COR-L47 (cell line): ENCODE measurements at places on chromosomes 16 and 17.
A peak's percentile ranks its signal among the peaks of the same experiment; 100 is the strongest.

GRCh38 chr17:3754458-3755334 is 31.0 kb downstream of the HASPIN start:
- peak; percentile 78 for DNase-seq

DNA sequence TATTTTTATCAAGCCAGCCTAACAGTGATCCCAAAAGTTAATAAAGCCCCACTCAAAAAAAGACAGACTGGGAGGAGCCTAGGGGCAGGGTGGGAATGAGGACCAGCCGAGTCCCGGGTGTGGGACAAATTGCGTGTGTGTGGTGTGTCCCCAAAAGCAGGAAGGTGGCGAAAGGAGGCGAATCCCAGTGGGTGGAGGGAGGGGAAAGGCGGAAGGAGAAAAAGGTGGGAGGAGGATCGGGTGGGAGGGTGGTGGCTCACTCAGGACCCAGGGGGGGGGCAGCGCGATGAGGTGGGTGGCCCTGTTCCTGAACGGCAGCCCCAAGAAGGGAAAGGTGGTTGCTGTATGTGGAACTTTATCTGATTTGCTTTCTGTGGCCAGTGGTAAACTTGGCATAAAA is 102.4 kb downstream of the SPECC1 start:
- DNase-seq = no peak

DNA sequence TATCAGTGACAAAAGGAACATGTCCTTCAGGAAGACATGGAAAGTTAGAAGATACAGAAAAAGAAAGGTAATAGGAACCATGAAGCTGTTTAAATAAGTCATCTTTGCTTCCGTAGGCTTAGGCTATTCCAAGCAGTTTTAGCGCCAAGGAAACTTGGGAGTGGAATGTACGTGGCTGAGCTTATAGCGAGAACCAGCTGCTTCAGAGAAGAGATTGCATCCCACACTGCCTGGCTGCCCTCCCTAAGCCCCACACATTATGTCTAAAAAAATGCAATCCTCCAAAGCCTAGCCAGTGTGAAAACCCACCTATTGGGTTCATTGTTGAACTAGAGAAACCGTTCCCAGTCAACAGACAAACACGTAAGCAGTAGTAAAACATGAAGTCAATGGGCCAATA is 149.9 kb downstream of the SLC39A11 start:
- no peak for DNase-seq

DNA sequence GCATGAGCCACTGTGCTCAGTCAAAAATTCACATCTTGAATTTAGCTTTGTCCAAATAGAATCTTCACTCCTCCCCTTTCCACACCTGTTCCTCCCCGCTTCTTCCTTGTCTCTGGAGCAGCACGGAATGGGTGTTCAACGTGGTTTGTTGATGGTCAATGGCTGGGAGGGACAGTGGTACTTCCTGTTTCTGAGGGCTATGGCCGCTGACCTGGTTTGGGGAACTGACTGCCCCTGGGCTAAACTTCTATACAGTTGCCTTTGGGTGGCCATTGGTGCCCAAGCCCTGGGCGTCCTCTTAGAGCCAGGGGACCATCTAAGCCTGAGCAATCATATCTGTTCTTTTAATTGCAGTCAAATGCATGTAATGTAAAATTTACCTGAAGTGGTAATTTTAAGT is 19.1 kb upstream of the WFIKKN2 start:
- DNase-seq = no peak

DNA sequence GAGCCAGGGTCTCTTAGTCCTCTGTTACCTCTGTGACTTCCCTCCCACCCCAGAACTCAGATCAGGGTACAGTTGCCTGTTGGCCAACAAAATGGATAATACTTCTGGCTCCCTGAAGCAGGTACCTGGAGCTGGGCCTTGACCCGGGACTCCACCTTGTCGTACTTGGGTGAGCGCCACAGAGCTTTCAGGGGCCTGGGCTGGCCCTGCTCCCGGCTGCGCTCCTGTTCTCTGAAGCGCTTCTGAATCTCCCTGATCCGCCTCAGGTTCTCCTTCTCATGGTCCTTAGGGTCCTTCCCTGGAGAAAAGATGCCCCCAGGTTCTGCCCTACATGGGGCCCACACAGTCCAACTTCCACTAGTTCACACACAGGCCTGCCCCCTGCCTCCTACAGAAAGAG is 1.7 kb downstream of the ENKD1 start:
- no peak for DNase-seq

DNA sequence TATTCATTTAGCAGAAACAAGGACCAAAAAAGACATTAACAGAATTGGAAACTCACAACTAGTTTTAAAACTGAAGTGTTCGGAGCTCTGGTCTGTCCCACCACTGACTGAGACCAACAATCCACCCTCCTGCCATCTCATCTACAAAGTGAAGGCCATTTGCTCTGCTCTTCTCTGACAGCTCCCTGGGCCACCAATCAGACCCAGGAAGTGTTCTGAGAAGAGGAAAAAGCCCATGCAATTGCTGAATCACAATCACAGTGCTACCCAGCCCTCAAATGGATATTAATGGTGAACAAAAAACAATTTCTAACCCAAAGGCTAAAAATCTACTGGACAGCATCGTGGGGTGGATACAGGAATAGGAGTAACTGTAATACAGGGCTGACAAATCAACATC is 2.1 kb downstream of the RPL23 start:
- no peak for DNase-seq

- no peak for DNase-seq
These were observed 39.4 kb downstream of the EFCAB13 start for GRCh38 chr17:47363171-47363570.

- DNase-seq = peak; percentile 75
These were observed 213.9 kb downstream of the MRTFB start for GRCh38 chr16:14284930-14285512.

DNA sequence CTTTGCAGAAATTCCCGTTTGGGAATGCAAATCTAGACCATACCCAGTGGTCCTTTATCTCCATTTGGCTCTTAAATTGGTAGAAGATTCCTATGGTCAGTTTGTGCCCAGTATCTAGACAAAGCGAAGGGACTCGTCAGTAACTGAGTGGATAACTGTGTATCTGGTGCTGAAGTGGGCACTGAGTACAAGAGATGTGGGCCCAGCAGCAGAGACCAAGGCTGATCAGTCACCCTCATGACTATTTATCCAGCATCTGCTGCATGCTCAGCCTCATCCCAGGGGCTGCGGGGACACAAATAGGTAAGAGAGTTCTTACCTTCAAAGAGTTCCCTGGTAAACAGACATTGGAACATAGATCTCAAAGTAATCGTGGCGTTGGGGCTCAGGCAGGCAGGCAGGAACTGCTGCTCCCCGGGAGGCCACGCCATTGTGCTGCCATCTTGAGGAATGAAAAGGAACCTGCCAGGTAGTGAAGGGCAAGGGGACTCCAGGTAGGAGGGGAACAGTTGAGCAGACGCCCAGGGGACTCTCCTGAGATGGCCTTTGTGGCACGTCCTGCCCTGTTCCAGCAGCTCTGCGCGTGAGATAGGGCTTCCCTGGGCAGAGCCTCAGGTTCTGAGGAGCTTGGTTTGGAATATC is 10.3 kb downstream of the NT5M start:
- DNase-seq = no peak

DNA sequence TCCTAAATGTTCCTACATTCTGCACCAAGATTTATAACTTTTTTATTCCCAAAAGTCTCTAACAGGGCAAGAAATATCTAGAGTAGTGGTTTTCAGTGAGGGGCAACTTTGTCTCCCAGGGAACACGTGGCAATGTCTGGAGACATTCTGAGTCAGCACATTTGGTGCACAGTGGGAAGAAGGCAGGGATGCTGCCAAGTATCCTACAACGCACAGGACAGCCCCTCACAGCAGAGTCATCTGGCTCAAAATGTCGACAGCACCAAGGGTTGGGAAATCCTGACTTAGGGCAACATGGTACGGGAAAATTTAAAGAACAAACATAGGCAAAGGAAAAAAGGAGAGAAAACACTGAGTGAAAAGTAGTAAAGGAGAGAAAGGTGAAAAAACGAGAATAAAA is 61.8 kb downstream of the SMG6 start:
- no peak for DNase-seq

GRCh38 chr16:29318037-29318436 is 88.5 kb downstream of the NPIPB11 start:
- DNase-seq = no peak

GRCh38 chr16:89060207-89060794 is 33.4 kb upstream of the ACSF3 start:
- no peak for DNase-seq

GRCh38 chr17:76867578-76868175 is 527 bp upstream of the MGAT5B start:
- no peak for DNase-seq

DNA sequence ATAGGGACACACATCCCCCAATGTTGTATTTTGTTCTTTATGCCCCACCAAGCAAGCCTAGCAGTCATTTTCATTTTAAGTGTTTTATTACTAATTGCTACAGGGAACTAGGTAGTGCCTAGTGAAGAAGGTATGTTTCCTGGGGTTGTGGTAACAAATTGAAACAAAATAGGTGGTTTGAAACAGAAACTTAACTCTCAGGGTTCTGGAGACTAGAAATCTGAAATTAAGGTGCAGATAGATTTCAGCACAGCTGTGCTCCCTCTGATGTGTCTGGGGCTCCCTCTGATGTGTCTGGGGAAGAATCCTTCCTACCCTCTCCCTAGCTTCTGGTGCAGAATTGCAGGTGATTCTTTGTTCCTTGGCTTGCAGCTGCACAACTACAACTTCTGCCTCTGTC is 390.1 kb downstream of the ZFHX3 start:
- no peak for DNase-seq

DNA sequence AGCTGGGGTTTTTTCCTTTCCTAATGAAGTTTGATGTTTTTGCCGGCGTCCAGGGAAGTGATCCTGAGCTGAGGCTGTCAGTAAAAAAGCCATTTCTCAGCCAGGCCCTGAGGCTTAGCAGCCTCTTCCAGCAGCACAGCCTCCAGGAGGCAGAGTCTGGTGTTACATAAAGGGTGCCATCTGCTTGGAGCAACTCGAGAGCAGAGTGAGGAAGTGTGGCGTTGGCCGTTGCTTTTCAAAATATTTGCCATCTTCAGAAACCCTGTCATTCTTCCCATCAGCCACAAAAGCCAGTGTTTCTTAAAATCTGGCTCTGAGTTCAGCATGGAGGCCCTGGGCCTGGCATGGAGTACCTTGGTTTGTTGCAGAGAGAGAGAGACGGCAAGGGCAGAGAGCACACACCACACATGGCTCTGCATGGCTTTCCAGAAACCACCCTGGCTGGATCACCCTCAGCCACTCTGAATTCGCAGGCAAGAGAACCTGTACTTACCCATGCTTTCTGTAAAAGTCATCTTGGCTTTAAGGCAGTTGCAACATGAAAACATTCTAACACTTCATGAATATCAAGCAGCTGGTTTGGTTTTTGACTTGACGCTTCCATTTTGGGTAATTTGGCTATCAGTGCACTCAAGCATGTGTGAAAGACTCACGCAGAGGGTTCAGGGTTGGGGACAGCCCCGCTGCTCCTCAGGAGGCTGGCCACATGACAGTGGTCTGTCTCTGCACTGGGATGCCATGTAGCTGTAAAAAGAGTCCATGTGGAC is 21.0 kb downstream of the PMM2 start:
- no peak for DNase-seq

DNA sequence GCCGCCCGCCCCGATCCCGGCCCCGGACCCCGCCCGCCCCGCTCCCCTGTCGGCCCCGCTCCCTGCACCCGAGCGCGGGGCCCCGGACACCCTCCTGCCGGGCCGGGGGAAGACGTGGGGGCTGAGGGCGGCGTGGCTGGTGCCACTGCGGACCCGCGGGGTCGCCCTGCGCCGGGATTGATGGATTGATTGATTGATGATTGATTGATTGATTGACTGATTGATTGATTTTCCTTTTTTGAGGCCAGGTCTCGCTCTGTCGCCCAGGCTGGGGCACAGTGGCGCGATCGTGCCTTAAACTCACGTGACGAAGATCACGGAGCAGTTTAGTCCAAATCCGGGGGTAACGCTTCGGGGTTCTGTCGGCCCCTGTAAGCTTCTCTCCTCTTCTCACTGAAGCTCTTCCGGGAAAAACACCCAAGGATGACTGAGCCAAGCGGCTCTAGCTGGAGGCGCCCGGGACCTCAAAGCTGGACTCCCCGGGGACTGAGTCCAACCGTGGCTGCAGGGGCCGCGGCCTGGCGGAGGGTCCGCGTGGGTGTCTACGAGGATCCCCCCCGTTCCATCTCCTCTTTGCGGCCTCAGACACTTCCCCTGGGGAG is 40.2 kb upstream of the BHLHA9 start:
- no peak for DNase-seq

DNA sequence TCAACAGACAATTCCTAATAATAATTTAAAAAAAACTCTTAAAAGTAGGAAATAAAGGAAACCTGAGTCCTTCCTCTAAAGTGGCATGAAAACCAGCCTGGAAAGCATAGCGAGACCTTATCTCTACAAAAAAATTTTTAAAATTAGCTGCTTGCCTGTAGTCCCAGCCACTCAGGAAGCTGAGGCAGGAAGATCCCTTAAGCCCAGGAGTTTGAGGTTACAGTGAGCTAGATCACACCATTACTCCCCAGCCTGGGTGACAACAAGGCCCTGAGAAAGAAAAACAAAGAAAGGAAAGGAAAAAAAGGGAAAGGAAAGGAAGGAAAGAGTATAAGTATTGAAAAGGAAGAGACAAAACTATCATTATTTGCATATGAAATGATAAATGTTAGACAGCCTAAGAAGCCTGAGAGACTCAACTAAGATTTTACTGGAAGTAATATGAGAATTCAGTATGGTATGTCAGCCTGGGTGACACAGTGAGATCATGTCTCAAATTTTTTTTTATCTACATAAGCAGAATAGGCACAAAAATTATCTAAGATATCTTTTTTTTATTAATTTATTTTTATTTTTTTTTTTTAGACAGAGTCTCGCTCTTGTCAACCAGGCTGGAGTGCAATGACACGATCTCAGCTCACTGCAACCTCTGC is 113.0 kb downstream of the GOSR1 start:
- no peak for DNase-seq

DNA sequence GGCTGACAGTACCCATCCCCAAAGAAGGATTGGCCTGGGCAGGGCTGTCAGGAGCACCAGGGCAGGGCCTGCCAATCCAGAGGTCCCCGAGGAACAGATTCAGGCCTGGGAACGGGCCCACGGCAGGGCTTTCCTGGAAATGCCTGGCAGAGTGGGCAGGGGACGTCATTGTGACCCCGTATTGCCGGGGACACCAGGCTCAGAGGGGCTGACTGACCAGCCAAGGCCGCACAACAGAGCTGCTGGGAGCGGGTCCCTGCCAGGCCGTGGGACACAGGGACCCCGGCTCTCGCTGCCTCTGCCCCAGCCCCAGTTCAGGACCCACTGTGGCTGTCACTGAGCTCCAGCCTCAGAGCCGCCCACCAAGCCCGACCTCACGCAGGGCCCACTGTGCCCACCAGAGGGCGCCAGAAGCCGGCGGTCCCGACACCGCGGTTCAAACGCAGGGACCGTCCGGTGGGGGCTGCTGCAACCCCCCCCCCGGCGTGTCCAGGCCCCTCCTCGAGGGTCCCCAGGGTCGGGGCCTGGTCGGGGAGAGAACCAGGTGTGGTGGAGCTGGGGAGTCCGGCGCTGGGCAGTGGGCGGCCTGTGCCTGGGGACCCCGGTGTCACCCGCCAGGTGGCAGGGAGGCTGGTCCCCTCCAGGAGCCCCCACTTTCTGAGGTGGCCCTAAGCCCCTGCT is 15.2 kb upstream of the SSTR5 start:
- no peak for DNase-seq
